LNCaP clone FGC (cell line): ENCODE measurements at places on chromosomes 4 and X.

GRCh38 chr4:110953898-110954297 is 331.0 kb upstream of the PITX2 start:
- no peak for DNase-seq

DNA sequence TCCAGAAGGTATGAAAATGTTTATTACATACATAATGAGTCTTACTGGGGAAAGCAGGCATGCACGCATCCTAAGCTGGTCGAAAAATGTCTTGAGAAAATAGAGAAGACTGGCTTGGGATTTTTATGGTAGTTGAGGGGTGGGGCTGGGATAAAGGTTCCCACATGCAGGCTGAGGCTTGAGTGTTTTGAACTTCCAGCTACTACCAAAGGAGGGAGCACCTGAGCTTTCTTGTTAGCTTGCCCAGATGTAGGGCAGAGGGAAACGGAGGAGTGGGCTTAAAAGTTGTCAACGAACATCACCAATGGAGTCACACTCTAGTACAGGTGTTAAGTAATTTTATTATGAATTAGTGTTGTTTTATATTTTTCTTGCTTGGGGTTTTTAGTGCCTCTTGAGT is 39.6 kb upstream of the SRPX start:
- DNase-seq: no peak

DNA sequence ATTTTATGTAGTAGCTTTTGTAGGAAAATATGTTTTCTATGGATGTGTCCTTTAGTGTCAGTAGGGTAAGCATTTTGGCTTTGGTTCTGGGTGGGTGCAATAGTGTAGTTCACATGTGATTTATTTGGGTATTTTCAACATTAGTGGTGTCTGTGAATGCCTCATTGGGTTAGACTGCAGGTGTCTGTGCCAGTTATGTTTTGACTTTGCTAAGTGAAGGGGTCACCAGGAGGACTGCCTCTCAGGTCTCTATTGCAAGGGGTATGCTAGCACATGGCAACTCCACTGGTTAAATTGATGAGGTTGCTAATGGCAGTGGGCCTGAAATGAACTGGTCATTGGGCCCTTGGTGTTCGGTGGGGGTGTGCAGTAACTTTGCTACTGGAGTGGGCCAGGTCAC is 467.1 kb downstream of the NAF1 start:
- no peak for DNase-seq

DNA sequence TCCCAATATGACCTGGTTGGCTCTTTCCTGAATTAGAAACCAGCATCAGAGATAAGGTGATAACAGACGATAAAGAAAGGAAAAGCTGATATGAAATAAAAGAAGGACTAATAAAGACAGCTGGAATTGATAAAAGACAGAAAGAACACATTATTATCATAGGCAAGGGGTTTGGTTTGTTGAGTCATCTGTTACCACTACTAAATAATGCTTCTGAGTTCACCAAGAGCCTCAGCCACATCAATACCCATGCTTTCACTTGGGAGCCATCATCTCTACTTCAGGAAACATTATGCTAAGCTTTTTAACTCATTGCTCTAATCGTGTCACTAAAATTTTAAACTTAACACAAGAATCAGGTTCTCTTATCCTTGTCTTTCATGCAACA is 27.6 kb downstream of the ANXA5 start:
- no peak for DNase-seq

DNA sequence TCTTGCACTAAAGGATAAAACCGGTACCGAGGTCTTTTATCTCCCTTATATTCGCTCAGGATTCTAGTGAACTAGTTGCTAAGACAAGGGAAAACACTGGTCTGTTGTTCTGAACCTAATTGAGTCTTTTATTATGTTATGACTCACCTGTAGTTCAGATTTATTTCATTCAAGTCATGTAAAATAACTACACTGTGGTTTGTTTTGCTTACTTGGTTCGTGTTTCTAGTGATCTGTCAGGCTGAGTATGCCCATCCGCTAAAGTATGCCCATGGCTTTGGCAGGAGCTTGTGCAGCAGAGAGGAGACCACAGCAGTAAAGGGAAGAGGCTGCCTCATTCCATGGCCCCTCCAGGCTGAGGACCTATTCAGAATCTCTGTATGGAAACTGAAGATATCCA is 126.1 kb downstream of the AFF1 start:
- DNase-seq: no peak

DNA sequence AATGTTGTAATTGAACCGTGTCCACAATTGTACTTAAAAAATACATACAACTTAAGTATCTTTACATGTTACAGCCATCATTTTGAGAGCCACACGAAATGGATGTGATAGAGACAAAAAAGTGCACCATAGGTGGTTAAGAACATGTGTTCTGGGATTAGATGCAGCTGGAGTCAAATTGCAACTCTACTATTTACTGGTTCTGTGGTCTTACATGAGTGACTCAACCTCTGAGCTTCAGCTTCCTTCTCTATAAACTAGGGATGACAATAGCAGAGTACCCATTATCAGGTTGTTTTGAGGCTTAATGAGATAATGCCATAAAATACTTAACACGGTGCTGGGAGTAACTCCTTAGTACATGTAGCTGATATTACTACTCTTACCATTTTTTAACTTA is 130.4 kb downstream of the IDS start:
- DNase-seq: no peak

- no peak for DNase-seq
Measured at GRCh38 chr4:10462876-10463275, 5.7 kb upstream of the ZNF518B start.

DNA sequence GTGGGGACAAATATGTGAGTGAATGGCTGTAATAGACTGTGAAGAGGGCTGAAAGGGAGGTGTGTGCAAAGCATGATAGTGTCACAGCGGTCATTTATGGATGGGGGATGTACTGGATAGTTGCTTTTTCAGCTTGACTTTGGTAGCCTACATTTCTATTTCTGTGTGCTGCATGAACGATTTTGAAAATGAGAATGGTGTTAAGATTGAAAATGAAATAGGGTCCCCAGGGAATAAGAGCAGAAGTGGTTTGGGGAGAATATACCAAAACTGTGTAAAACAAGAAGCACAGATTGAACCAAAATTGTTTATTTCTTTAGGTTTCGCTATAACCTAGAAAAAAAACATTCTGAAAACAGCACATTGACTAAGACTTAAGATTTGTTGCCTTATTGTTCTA is 58.8 kb upstream of the CLNK start:
- no peak for DNase-seq

- DNase-seq: no peak
Measured at GRCh38 chr4:142556048-142556447, 290.1 kb downstream of the INPP4B start.

GRCh38 chr4:2352729-2353221 is 65.7 kb downstream of the ZFYVE28 start:
- no peak for DNase-seq

DNA sequence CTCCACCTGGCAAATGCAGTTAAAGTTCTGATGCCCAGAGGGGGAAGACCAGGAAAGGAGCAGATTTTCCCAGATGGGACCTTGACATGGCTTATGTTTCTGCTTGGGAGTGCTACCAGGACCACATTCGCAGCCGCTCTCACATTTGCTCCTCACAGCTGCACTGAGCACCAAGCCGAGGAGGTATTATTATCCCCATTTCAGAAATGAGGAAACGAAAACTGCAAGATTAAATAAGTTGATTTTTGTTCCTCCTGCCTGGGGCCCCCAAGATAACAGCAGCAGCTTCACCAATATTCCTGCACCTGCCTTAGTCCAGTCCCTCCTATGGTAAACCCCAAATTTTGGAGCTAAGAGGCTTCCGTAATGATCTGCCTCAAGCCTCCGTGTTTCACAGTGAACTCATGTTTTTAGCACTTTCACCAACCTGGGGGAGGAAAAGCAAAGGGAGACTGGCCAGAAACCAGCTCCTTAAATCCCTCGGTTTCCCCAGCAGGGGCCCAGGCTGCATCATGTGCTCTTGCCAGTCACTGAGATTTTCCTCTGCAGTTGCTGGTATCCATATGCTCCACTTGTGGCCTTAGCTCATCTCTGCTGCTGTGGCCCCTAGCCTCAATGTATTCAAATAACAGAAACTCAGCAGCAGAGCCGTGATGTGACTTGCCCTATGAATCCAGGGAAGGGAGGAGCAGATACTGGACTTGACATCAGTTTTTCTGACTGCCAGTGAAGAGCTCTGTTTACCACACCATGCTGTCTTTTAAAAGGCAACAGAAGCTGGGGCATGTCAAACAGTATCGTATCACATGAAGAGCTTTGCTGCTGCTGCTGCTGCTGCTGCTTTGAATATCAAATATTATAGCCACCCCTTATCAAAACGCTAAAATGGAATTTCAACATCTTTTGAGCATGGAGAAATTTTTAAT is 95.5 kb upstream of the KLHL13 start:
- DNase-seq: no peak

DNA sequence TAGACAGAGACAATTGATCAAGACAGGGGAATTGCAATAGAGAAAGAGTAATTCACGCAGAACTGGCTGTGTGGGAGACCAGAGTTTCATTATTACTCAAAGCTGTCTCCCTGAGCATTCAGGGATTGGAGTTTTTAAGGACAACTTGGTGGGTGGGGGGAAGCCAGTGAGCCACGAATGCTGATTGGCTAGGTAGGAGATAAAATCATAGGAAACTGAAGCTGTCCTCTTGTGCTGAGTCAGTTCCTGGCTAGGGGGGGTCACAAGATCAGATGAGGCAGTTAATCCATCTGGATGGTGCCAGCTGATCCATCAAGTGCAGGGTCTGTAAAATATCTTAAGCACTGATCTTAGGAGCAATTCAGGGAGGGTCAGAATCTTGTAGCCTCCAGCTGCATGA is 358.6 kb downstream of the GPM6A start:
- no peak for DNase-seq

- DNase-seq: no peak
Measured at GRCh38 chr4:48756689-48757220, 23.3 kb downstream of the FRYL start.

GRCh38 chr4:8558080-8558960 is 21.9 kb upstream of the GPR78 start:
- no peak for DNase-seq

DNA sequence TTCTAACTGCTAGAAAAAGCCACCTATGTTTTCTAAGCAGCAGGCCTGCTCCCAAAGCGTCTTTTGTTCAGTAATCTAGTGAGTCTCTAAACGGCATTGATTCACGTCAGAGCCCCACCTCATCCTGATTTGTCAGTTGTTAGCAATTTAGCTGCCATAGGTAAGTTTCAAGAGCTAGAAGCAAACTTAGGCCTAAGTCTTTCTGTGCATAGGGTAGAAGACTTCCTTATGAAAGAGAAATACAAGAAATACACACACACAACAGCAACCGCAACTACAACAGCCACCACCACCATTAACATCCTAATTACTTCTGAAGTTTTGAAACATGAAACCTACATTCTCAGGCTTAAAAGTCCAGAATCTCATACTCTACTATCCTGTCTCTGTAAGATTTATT is 531.1 kb upstream of the SPANXN1 start:
- DNase-seq: no peak

DNA sequence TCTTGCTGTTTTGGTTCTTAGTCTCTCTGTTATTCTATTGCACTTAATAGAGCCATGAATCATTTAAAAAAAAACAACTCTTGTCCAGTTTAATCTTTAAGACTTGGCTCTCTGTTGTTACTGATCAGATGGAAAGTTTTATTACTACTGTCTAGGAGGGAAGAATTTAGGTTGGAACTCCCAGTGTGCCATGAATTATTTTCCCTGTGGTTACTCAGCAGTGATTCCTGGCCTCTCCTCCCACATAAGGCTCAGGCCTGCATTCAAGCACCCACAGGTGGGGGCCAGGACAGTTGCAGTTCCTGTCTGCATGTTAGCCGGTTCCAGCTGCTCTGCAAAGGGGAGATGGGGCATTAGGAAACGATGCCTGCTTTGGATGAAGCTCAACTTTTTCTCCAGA is 29.8 kb upstream of the ESX1 start:
- no peak for DNase-seq

DNA sequence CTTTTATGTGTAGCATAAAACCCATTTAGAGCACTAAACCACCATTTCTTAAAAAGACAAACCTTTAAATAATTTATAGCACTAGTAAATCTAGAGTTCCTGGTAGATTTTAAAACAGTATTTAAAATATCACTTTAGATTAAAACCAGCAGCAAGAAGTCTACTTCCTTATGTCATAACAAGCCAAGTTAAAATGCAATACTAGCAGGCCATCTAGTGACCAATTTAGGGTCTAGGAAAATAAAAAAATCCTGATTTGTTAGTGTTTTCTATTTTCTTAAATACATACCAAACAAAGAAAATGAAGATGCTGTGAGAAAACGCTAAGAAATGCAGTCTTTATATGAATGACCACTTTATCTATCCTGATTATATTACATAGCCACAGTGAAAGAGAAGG is 53.9 kb downstream of the PAPSS1 start:
- DNase-seq: peak; percentile 41

- DNase-seq: no peak
Measured at GRCh38 chr4:129403848-129404247, 307.9 kb downstream of the C4orf33 start.

DNA sequence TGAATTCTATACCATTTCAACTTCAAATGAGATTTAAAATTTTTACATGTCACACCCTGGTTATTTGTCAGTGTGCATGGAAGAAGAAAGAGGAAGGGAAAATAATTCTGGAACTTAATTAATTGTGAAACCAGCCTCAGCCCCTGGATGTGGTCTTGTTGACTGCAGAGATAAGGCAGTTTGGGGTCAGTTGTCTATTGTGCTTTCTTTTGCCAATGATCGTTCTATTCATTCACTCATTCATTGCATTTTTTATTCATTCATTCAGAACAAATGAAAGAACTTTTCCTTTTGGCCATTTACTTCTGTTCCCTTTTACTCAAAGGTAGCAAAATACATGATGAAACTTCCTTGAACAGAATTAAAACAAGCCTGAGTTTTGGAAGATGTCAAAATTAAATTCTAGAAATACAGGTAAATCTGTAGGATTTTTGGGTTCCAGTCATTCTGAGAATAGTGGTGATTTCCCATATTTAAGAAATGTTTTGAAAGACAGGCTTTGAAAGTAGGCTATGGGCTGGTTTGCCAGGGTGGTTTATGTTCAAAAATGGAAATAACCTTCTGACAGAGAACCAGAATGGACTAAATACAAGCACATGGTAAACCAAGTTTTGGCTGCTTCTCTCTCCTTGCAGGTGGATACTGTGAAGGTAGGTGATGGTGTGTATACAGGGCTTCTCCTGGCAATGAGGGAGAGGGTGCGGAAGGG is 35.7 kb downstream of the PARM1 start:
- no peak for DNase-seq

DNA sequence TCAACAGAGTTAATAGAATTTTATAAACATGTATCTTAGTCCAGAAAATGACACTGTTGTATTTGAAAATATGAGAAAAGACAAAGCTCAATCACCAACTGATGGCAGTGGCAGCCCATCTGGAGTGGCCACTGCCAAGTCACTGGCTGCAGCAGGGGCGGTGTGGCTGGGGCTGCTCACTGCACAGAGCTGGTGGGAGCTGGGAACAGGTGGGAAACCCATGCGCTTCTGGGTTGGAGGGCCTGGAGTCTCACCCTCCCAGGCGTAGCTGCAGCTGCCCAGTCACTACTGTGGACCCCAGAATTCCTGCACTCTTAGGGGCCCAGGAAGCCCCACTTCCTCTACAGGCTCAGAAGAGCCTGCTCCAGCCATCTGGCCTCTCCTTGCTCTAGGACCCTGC is 251.8 kb upstream of the NDST4 start:
- DNase-seq: no peak

- no peak for DNase-seq
Measured at GRCh38 chr4:174119051-174119450, 164.4 kb downstream of the FBXO8 start.

GRCh38 chr4:127284236-127284635 is 348.5 kb upstream of the INTU start:
- no peak for DNase-seq
